ENCODE measurements at places on chromosomes 12 and 14.

GRCh38 chr12:45644541-45644940, 85.0 kb upstream of the ARID2 start:
- peak; percentile 22 for DNase-seq

- DNase-seq, result no peak
Observed at GRCh38 chr14:91376547-91377477, 40.8 kb downstream of the CCDC88C start.

DNA sequence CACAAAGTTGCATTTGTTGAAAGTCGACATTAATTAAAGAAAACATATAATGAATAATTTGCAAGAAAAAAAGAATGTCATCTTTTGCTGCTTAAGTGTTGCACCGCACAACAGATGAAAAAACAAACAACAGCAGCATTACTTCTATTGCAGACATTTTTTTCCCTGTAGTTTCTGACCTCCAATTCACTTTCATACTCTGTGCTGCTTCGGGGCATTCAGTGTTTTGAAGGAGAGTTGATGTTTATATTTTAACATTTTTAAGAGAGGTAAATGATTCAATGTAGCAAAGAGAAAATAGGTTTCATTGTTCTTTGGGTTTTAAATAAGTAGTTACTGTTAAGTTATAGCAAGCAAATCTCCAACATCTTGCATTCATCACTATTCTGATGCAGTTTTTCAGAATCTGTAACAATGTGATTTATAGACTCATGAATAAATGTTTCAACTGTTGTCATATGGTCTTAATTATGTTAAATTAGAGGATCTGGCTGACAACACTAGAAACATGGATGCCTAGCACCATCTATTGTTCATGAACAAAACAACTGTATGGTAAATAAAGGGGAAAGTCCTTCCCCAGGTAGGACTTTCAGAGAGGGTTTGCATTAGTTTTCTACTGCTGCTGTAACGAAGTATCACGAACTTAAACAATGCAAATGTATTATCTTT, 168.1 kb downstream of the BCAT1 start:
- peak; percentile 39 for DNase-seq

DNA sequence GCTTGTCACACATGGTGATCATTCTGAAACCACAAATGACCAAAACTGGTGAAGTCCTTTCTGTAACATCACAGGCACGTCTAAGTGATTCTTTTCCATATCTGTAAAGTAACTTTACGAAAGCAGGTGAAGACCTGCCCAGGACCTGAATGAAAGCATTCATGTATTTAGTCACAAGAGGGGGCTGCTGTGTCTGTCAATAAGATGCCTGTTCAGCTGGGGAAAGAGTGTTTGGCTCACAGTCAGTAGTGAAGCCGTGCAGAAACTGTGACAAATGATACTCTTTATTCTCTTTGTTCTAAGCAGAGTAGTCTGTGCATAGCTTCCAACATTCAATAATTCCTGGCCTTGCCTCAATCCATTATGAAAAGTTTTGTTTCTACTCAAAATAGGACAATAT, 373.5 kb upstream of the OR4E1 start:
- no peak for DNase-seq

GRCh38 chr12:121246893-121247557, 37.1 kb downstream of the P2RX4 start:
- no peak for DNase-seq

- DNase-seq, result no peak
Observed at GRCh38 chr14:68922886-68923285, 56.2 kb downstream of the ACTN1 start.

DNA sequence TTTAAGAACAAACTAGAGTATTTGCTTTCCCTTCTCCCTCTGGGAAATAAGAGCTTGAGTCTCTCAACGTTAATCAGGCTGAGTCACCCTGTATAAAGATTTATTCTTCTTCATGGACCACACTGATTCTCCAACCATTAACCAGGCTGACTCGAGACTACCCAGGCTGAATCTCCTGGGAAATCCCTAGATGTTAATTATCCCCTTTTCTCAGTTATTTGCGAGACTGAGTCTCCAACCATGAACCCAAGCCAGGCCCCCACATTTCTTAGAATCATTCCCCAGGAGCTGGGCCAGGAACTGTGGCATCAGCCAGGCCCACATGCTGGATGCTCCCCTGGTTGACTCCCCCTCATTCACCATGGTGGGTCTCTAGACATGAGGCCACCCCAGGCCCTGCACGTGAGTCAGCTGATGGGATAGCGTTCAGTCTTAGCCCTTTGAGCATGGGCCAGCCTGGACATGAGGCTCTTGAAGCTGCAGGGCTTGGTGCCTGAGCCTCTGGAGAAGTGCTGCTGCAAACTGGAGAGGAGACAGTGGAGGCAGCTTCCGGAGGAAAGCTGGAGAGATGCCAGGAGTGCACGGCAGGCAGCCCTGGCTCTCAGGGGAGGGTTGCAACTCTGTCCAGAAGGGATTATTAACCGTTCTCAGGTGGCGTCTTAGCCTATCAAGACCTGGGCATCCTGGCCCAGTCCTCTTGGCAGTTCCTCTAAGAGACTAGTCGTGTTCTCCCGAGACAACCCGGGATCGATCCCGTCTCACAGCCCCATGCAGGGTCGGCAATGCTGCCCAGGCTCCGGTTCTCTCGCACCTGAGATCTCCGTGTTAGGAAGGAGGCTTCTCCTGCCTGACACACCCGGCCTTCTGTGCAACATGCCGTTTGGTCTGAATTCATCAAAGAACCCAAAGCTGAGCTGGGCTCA, 296.6 kb downstream of the ADGRD1 start:
- DNase-seq, result no peak

DNA sequence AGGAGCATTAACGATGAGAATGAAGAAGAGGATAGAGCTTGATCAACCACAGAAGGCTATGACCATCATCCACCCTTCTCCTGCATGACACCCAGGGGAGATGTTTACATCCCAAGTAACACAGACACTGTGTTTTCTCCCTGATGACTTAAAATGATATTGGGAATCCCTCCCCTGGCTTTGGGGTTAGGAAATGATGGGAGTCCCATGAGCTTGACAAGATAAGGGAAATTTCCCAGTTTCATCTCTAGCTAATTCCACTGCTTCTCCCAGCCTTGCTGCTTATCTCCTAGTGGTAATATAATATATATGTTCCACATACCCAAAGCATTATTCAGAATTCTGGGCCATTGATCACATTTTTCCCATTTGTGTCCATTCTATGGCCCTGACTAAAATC, 4.0 kb upstream of the OR6S1 start:
- no peak for DNase-seq

DNA sequence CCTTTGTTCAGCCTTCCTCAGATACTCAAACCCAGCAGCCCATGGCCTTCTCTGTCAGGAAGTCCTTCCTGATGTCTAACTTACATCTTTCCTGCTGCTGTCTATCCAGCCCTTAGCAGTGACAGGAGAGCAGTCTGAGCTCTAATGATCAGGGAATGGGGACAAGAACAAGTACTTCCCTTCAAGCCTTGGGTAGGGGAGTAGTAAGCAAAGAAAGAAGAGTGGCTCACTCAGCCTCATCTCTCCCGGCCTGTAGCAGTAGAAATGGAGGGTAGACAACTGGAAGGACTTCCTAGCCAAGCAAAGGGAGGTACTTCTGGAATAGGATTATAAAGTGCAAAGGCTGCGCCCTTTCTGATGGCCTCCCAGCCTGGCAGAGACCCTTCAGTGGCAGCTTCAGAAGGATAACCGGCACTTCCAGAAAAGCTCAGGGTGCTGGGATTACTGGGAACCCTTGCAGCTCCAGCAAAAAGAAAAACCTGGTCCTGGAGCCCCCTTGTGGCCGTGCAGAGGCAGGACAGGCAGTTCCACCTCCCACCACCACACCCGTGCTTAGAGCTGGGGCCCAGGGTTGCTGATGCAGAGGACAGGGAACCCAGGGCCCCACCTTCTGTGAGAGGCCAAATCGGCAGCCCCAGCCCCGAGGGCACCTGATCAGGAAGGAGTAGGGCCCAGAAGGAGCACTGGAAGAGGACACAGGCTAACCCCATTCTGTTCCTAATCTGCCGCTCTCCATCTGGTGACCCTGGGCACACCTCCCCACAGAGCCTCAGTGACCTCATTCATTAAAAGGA, 12.4 kb upstream of the SMUG1 start:
- DNase-seq, result peak; percentile 68

- no peak for DNase-seq
Observed at GRCh38 chr12:114794049-114794558, 110.1 kb upstream of the TBX3 start.

GRCh38 chr12:76680940-76681339, 83.0 kb upstream of the ZDHHC17 start:
- peak; percentile 44 for DNase-seq

DNA sequence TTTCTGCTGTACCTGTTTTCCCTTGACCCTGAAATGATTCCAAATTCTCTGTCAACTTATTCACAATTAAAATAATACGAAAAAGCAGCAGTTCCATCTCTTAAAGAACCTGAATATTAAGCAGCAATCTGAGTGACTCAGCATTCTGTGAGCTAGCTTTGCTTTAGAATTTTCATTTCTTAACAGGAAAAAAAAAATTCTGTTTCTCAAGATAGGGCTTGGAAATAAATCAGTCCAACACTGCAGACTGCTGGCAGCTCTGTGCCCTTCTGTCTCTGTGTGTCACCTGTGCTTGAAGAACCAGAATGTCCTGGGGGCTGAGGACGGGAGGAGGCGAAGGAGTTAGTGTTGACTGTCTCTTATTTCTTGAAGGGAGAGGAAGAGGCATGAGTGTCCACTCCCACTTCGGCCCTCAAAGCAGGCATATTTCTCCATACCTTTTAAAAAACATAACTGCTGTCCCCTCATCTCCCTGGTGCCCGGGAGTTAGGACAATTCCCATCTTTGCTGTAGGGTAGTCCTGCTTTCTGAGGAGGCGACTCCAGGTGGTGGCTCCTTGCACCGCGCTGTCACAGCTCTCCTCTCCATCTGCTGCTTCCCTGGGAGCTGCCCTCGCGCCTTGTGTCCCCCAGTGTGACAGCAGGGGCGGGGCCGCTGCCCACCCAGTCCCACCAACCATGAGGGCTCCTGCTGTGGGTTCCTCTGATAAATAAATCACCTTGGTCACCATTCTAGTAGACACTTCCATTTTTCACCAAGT, 203.1 kb downstream of the CALM1 start:
- DNase-seq, result peak; percentile 15

DNA sequence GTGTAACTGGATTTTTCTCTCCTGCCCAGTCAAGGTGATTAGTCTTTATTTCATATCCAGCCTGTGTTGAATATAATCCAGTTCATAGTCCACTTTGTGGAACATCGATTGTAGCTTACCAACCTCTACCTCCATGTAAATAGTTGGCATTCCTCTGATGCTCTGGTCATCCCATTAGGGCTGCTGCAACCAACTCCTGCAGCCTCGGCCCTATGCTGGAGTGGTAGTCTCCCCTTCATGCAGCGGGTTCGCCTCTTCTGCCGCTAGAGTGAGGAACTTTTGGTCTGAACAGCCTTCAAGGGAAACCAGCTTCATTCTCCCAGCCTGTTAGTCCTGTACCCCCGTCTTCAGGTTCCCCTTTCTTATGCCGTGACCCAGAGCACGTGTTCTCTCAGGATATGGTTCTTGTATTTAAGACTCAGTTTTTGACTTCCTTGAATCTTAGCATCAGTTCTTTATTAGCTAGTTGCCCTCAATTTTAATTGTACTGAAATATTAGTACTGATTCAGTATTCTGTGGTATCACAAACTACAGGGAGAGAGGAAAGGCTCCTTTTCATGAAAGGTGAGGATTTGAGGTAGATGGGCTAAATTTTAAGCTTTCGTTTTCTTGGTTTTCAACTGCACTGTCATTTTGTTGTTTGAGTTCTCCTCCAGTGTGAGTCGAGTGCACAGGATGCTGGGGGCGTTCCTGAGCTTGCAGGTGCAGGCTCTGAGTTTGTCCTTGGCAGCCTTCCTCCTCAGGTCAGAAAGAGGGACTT, 33.2 kb downstream of the ZNF664 start:
- no peak for DNase-seq

GRCh38 chr12:1161197-1161596, 170.2 kb downstream of the ERC1 start:
- no peak for DNase-seq

GRCh38 chr12:57782243-57782607, 362 bp upstream of the TSFM start:
- no peak for DNase-seq

- DNase-seq, result peak; percentile 70
Observed at GRCh38 chr14:68309616-68310015, 483.3 kb downstream of the ZFP36L1 start.

GRCh38 chr14:23582906-23583760, 4.5 kb upstream of the JPH4 start:
- no peak for DNase-seq

DNA sequence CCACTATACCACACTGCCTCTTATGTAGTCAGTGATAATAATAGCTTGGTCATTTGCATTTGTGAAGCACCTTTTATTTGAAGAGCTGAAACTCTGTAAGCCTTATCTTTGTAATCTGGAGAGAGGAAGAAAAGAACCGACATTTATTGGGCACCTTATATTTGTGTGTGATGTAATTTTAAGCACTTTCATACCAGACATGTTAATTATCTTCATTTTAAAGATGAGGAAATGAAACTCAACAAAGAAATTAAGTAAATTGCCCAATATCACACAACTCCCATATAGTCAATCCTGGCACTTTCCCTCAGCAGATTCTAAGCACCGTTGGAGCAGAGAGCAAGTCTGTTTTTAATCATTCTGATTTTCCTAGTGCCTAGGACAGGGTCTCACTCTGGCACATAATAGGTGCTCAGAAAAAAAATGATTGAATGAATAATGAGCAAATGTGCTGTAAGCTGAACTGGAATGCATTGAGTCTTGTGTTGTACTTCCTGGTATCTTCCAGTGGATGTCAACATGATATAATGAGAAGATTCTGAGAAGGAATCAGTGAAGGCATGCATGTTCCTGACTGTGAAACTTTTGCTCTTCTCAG, 418.9 kb downstream of the ZFP36L1 start:
- no peak for DNase-seq
